ENCODE measurements at places on chromosomes 2 and 18.

DNA sequence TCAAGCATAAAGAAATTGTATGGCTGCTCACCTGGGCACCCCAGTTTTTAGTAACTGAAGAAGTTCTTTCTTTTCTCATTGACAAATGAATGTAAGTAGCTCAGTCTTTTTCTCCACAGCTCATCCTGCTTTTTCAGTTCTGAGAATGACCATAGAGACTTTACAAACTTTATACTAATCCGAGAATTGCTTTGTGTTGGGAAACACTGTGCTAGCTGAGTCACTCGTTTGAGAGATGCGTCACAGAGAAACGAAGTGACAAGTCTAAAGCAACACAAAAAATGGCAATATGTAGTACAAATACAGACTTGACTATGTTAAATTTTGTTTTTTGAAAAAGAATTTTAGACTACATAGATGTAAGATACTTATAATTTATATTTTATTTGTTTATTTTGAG is 9.0 kb downstream of the LRRTM4 start:
- no peak for DNase-seq

DNA sequence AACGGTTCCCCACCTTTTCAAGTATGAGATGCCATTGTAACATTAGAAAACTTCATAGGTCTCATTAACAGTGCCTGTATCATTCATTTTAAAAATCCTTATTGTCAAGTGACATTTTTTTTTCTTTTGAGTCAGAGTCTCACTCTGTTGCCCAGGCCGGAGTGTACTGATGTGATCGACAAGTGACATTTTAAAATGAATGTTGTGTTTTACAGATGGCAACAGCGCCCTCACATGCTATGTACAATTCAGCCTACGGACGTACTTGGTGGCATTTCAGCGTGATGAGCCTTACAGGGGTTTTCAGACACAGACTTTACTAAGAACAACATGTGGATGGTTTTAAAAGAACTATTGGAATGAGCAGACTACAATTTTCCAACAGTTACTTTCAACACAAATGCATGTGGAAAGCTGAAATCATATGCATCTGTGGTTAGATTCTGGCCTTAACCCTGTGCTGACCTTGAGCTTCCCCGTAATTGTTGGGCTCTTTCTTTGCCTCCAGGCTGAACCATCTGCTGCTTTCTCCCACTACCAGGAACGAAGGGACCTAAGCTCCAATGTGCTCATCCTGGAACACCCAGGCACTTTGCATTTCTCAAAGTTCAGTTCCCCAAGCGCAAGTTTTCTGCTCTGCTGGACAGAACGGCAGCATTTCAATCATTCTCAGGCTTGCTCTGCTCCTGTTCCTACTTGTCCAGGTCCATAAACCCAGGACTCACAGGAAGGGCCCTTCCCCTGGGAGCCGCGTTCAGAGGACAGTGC is 119.9 kb upstream of the NDUFV2 start:
- DNase-seq: no peak

- no peak for DNase-seq
These were observed 54.0 kb downstream of the GATA6 start for GRCh38 chr18:22223254-22223964.

GRCh38 chr2:2850218-2850755 is 519.2 kb upstream of the MYT1L start:
- no peak for DNase-seq

DNA sequence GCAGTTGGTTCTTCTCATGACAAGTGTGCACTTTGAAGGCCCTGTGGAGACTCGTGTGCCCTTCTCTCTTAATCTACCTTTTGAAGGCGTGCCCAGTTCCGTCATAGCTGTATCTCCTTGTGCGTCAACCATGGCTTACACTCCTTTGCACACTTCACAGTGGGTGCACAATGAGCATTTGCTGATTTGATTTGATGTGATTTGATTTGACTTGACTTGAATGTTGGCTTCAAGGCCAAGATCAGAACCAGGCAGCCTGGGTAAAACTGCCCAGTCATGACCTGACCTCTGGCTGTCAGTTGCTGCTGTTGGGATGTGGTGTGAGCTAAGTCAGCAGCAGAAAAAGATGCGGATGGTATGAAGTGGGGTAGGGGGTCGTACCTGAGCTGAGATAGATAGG is 670.3 kb upstream of the HS6ST1 start:
- no peak for DNase-seq

GRCh38 chr2:71557321-71557720 is 104.0 kb downstream of the DYSF start:
- DNase-seq: no peak
